ENCODE measurements at places on chromosomes 7 and 10.
A peak's percentile ranks its signal among the peaks of the same experiment; 100 is the strongest.

DNA sequence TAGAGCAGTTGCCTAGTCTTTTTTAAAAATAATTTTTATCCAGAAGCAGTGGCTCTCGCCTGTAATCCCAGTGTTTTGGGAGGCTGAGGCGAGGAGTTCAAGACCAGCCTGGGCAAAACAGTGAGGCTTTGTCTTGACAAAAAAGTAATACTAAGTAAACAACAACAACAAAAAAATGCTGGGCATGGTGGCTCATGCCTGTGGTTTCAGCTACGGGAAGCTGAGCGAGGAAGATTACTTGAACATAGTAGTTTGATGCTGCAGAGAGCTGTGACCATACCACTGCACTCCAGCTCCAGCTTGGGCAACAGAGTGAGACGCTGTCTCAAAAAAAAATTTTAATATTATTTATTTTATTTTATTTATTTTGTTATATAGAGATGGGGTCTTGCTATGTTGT, 31.3 kb upstream of the TPST1 start:
- DNase-seq = no peak

GRCh38 chr10:13560597-13560996, 26.2 kb upstream of the PRPF18 start:
- DNase-seq = no peak

GRCh38 chr10:34116681-34117271, 698.3 kb downstream of the PARD3 start:
- DNase-seq = no peak

GRCh38 chr7:130352194-130353074, 7.8 kb downstream of the CPA5 start:
- DNase-seq = peak; percentile 93

GRCh38 chr7:75946207-75946855, 31.4 kb downstream of the POR start:
- no peak for DNase-seq
